ENCODE measurements at places on chromosomes 5 and 9. TPM values are rescaled to one million over a fixed set of nuclear protein-coding genes. Genes with fewer than 3 reads are reported as not detected.

DNA sequence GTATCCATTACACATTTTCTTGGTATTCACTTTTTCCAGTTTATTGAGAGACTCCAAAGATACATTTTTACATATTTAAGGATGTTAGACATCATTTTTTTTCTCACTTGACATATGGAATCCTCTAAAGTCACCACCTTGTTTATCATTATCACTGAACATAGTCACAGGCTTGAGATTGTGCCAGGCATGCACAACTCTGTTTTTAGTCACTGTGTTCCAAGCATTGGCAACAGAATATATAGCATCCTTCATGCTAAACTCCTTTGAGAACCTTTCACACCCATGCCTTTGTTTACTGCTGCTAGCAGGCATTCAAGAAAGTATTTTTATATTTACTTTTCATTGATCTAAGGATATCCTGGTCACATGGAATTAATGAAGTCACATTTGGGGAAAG lies 668.6 kb upstream of the ARRDC3 start:
- DNase-seq = no peak

Gene CCL28
- polyA plus RNA-seq = 0.59 TPM

Gene NPDC1
- polyA plus RNA-seq = 67.9 TPM

GRCh38 chr5:172173564-172174153 lies 14.4 kb downstream of the STK10 start:
- DNase-seq = no peak

DNA sequence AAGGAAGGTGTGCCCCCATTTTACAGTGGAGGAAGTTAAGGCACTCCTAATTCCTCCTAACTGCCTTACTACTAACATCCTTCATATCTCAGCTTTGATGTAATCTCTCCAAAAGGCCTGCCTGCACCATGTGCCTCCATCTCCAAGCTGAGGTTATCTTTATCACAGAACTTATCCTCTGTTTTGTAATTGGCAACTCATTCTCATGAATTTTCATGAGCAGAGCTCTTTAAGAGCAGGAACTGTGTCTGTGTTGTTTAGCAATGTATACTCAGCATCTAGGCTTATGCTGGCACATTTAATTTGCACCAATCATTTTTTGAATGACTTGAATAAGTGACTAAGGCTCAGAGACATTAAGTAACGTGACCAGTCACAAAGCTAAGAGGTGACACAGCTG lies 147.9 kb upstream of the VLDLR start:
- no peak for DNase-seq

GRCh38 chr5:151719228-151720000 lies 32.7 kb upstream of the SPARC start:
- DNase-seq = peak; percentile 37

DNA sequence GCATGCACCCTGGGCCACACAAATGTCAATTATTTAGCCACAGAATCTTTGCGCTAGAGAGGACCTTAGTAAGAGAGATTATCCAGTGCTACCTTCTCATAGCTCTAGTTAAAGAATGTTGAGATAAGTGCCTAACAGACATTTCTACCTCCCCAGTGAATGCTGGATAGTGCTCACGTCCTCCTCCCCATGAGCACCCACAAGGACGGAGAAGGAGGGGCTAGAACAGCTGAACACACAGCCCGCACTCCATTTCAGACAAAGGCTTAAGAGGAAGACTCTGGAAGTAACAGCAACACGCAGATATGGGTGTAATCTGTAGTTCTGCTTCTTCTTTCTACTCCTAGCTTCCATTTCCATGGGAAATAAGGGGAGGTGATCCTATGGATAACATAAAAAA lies 120.5 kb downstream of the FEM1C start:
- DNase-seq = no peak

Gene PCYOX1L
- polyA plus RNA-seq = 15.2 TPM

GRCh38 chr5:94376672-94377345 lies 241.6 kb downstream of the KIAA0825 start:
- DNase-seq = no peak

DNA sequence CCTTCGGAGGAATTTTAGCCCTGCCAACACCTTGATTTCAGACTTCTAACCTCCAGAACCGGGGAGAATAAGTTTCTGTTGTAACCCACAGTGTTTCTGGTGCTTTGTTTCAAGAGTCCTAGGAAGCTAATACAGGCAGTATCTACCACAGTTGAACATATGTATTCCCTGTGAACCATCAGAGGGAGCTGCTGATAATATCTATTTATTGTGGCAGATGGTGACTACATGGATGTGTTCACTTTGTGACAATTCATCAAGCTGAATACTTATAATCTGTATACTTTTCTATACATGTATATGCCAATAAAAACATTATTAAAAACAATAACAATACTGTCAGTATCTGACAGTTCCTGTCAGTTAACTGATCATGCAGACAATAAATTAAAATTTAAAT lies 137.2 kb upstream of the GNA14 start:
- DNase-seq = no peak

DNA sequence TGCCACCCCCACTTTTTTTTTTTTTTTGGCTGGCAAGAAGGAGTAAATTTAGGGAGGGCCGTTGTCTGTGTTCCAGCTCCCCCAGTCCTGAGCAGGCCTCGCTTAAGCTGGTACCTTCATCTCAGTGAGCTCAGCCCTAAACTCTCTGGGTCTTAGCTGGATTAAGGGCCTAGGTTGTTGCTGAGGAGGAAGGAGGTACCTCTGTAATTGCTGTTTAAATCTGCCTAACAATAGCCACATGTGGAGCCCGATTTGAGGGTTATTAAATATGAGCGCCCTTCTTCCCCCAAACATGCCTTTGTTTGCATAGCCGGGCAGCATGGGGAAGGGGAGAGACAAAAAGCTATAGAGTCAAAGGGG lies 179.0 kb upstream of the PITX1 start:
- DNase-seq = no peak

Gene PCDH12
- polyA plus RNA-seq = 11.1 TPM

- DNase-seq = no peak
Measured at GRCh38 chr9:1094749-1095148, 44.6 kb downstream of the DMRT2 start.

- DNase-seq = no peak
Measured at GRCh38 chr5:66454186-66455078, 141.8 kb upstream of the MAST4 start.

Gene BTNL3
- polyA plus RNA-seq = not detected

DNA sequence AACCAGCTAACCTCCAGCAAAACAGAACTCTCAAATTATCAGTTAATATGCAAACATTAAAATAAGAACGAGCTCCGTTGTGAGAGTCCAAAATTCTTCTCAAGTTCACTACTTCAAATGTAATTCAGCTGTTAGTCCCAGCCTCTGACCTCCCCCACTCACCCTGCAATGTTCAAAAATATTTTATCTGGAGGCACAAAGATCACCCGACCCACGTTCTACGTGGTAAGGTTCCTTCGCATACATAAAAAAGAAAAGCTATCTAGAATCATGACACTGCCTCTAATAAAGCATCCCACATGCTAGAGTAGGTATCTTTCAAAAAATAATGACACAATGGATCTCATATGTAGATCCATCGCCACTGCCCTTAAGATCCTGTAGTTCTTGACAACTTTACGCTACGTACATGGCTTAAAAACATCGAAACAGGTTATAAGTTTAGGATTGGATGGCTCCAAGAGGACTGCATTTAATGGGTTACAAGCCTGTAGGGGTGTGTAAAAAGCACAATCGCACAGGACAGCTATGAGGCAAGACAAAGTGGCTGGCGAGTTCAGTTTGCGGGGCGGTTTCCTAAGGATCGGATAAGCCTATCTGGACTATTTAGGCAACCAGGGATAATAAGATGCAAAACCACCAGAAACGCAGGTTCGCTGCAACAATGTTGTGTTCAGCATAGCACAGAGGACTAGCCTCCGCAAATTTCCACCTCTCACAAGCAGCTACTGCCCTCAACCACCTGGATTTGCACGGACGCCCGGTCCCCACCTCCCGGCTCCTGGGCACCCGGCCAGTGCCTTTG lies 969 bp downstream of the CLK4 start:
- DNase-seq = no peak

- no peak for DNase-seq
Measured at GRCh38 chr5:134123360-134123759, 8.9 kb downstream of the TCF7 start.

DNA sequence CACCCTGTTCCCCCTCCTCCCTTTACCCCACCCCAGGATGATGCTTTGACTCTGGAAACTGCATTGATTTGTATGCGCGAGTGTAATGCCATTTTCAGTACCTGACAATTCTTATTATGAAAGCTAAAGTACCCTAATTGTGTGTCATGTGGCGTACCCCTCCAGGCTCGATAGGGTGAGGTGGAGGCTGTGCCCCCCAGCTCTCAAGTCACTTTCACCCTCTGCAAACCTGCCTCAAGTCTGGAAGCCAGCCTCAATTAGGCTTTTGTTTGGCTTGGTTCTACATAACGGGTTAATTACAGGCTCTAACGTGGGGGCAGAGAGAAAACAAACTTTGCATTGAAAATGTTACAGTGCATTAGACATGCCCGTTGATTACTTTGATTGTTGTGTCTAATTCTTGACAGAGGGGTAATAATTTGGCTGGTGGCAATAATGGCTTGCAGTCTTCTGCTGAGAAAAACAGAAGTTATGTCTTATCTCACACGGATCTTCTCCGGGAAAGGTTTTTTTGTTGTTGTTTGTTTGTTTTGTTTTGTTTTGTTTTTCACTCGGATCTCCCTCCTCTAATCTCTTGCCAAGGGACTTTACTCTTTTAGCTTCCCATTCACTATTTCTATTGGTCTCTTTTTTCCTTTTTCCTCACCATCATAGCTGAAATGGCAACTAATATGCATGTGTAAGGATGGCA lies 12.6 kb downstream of the ISL1 start:
- no peak for DNase-seq

Gene OTP
- not detected for polyA plus RNA-seq

Gene PFN3
- polyA plus RNA-seq = not detected

Gene PPIC
- 21.3 TPM for polyA plus RNA-seq

- DNase-seq = no peak
Measured at GRCh38 chr9:83401328-83401900, 136.8 kb downstream of the FRMD3 start.

Gene CPLANE1
- 5.4 TPM for polyA plus RNA-seq

Gene SEMA5A
- polyA plus RNA-seq = 5.2 TPM

GRCh38 chr5:138491669-138492559 lies 26.6 kb downstream of the EGR1 start:
- DNase-seq = peak; percentile 93

Gene PRUNE2
- polyA plus RNA-seq = 3.3 TPM

- DNase-seq = no peak
Measured at GRCh38 chr9:111078391-111079038, 40.2 kb upstream of the LPAR1 start.

GRCh38 chr5:172669386-172670004 lies 28.4 kb downstream of the NEURL1B start:
- no peak for DNase-seq

Gene NOXA1
- polyA plus RNA-seq = not detected

Gene NCBP1
- polyA plus RNA-seq = 8.6 TPM

DNA sequence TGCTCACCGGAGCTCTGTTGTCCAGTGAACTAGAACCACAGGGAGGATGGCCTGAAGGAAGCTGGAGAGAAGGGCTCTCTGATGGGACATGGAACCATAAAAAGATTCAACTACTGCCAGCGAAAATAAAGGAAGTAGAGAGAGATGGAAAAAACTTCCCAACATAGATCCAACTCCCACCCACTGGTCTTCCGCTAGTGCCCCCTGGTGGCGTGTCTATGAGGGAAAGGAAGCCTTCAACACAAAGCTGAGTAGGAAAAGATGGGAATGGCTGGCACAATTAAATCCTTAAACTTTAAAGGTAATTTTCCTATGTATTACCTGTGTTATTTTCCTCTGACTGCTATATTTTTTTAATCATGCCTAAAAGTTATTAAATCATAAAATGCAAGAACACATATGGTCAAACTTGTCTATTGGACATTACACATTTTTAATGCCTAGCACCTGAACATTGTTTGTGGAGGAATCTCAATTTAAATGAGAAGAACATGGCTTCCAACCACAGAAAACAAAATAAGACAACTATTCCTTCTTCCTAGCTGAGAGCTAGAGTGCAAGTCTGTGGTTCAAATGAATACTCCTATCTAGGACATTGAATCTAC lies 51.5 kb downstream of the CEP120 start:
- peak; percentile 46 for DNase-seq

GRCh38 chr5:126414874-126415502 lies 8.2 kb upstream of the GRAMD2B start:
- peak; percentile 37 for DNase-seq

Gene NRG2
- 2.6 TPM for polyA plus RNA-seq

DNA sequence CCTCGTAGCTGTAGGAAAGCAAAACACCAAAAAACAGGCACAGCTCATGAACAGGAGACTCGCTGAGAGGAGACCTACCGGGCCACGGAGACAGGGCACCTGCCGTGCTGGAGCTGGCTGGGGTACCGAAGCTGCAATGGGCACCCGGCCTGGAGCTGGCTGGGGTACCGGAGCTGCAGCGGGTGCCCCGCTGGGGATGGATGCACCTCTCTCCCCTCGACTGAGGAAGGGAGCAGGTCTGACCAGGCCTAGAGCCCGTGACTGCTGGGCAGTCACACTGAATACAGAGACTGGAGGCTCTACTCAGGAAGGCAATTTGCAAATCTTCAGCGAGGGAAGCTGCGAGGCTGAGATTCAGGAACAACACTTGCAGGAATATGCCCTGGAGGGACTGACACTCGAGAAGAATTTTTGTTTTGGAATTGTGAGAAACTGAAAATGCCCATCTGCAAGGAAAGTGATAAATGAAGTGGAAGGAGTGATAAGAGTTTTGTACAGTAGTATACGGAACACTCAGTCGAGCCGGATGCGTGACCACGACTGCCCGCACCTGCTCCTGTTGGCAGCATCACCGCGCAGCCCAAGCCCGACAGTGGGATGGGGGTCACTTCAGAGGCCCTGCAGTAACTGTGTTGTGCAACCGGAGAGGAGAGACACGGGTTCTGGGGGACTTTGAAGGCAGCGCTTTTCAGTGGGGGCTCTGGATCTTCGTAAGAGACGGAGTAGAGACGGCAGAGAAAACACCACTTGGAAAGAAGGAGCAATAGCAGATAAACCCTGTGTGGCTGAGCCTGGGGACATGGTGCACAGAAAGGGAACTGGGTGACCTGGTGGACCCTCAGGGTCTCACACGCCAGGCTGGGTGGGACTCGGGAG lies 27.9 kb upstream of the LPCAT1 start:
- DNase-seq = no peak

Gene FAM170A
- not detected for polyA plus RNA-seq

GRCh38 chr5:65290677-65291076 lies 191.0 kb downstream of the ADAMTS6 start:
- DNase-seq = no peak

- no peak for DNase-seq
Measured at GRCh38 chr5:16671208-16671607, 54.4 kb upstream of the RETREG1 start.

GRCh38 chr5:56112526-56113121 lies 117.9 kb upstream of the IL6ST start:
- no peak for DNase-seq

Gene TEX48
- polyA plus RNA-seq = not detected
